ENCODE measurements at places on chromosomes 12 and 14.
A peak's percentile ranks its signal among the peaks of the same experiment; 100 is the strongest.

DNA sequence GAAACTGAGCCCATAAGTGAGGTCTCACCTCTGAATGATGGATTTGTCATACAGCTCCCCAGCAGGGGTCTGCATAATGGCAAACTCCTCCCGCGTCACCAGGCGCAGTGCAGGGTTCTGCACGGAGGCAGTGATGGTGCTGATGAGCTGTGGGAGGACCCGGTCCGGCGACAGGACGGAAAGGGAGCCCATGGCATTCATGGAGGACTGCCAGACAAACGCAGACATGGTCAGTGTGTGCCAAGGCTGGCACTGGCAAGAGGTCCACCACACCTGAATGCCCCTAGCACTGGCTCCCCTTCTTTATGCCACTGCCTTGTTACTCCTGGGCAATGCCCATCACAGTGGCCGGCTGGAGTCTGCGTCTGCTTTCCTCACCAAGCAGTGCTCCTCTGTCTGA is 32.7 kb downstream of the GCN1 start:
- no peak for DNase-seq

- no peak for DNase-seq
Observed at GRCh38 chr14:28494196-28494595, 272.4 kb upstream of the FOXG1 start.

DNA sequence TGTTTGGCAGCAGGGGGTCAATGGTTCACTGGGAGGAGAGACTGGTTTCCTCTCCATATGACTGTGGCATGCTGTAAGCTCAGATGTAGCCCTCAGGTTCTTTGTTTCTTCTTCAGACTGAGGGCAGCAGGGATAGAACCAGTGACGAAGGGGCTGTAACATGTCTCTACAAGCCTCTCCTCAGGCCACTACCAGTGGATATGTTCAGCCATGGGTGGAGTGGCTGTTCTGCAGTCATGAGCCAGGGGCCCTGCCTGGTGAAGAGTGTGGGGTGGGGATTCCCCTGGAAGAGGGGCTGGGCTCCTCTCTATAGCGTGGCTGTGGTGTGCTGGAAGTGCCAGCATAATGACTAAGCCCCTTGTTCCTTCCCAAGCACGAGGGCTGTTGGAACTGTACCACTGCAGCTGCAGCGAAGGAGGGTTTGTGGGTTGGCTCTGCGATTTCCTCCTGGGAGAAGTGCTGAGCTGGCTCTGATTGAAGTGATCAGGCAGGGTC is 55.8 kb downstream of the CMAS start:
- no peak for DNase-seq

DNA sequence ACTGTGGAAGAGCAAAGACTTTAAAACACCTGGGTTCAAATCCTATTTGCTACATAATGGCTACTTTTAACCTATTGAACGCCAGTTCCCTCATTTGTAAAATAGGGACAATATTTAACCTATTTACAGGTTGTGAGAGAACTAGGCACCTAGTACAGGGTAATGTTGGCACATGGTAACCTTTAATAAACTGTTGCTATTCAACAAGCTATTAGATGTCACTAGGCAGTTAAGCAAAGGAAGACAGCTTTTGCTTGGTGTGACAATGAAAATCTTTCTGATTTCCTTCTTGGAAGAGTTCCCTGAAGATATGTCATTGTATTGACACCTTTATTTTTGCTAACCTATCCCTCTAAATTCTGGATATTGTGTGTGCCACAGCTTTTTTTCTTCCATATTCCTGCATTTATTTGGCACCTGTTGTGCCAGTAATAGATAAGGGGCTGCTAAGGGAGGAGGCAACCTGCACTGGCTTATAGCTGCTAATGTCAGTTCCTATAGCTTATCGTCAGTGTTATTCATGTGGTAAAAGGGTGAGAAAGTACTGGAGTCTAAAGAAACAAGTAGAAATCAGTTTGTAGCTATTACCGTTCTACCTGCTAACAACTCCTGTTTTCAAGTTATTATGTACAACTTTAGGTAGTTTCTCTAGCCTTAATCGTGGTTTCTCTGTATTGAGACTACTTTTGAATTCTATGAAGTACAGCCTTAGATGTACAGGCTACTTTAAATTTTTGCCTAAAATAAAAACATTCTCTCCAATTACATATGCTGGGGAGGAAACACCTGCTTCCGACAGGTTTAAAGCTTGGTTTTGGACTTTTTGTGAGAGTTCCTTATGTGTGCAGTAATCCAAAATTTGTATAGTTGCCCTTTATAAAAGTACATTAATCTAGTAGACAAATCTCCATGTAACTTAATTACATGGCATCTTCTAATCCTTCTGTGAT is 24.3 kb downstream of the HIF1A start:
- peak; percentile 52 for DNase-seq

- DNase-seq = no peak
Observed at GRCh38 chr14:50978529-50978871, 34.2 kb upstream of the PYGL start.

GRCh38 chr12:108567406-108568337 is 5.3 kb downstream of the ISCU start:
- no peak for DNase-seq

DNA sequence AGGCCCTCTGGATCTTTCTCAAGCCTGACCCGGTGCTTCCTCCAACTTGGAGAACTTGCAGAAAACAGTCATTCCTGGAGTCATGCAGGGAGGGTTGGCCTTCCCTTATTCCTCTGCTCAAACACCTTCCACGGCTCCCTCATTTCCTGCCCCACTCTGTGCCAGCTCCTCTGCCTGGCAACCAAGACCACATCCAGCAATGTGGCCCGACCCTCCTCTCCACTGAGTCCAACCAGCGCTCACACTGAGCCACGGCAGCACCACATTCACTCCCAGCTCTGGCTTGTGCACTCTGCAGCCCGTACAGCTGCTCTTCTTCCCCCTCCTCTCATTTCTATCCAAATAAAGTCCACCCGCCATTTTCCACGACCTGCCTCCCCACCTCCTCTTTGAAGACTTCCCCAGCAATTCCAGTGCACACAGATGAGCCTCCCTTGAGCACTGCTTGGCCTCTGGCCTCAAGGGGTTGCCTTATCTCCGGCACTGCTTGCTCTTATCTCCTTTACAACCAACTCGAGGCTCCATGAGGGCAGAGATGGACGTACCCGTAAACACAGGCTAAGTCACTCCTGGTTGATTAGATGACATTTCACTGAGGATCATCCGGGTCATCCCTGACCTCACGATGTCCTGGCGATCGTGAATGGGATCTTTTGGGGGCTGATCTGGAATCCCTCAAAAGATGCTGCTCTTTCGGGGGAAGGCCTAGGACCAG is 5.4 kb downstream of the PGF start:
- peak; percentile 74 for DNase-seq

GRCh38 chr14:70708717-70709570 is 67.2 kb downstream of the TTC9 start:
- DNase-seq = no peak

- no peak for DNase-seq
Observed at GRCh38 chr12:46907791-46908190, 82.0 kb upstream of the SLC38A4 start.

DNA sequence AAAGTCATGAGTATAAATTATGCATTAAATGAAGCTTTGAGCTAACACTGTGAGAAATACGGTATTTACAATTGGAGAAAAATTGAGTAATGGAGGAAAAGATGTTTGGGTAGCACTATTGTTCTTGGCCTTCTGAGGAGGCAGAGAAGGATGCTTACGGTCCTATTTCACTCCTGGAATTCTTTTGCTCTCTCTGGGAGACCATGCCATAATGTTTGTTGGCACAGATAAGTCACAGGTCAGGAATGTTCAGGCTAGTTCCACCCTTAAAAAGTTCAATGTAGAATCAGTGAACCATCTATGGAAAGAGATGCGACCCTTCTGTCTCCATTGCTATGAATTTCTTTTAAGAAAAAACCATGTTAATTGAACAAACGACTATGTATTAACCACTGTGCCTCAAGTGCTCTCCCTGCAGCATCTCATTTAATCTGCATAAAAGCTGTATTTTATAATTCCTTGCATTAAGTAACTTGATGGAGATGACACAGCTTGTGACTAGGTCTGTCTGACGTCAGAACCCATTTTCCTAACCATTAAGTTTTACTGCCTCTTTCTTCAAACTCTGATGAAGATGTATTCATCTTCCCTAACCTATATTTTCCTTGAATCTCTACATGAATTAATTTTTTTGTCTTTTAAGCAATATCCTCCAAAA is 9.5 kb downstream of the BATF start:
- no peak for DNase-seq

- DNase-seq = no peak
Observed at GRCh38 chr12:52514471-52515318, 5.5 kb downstream of the KRT5 start.

DNA sequence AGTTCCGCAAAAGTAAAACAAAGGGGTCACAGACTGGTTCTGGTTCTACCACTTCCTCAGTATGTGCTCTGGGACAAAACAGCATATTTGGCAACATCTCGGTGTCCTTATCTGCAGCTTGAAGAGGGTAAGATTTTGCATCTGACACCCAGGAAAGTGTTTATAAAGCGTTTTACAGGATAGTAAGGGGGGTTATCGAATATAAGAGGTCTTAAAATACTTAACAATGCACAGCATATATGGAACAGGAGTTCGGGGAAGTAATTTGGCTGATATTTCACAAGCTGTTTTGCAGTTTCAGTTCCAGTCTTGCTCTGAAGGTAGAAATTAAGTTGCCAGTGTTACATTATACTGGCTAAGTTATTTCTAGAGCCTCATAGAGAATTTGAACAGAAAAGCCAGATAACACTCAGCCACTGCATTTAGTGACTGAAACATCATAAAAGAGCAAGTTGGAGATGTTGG is 904 bp upstream of the MAP4K5 start:
- no peak for DNase-seq

DNA sequence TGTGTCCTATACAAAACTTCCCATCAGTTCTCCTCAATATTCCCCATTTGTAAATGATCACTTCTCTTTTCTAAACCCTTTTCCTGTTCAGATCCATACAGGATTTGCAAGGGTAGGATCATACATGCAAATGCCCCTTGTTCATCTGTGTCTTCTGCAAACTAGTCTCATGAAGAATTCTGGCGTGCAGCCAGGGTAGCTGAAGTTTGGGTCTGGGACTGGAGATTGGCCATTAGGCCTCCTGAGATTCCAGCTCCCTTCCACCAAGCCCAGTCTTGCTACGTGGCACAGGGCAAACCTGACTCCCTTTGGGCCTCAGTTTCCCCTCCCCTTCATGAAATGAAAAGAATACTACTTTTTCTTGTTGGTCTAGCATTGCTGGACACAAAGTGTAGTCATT is 11.3 kb downstream of the C3AR1 start:
- DNase-seq = peak; percentile 16

DNA sequence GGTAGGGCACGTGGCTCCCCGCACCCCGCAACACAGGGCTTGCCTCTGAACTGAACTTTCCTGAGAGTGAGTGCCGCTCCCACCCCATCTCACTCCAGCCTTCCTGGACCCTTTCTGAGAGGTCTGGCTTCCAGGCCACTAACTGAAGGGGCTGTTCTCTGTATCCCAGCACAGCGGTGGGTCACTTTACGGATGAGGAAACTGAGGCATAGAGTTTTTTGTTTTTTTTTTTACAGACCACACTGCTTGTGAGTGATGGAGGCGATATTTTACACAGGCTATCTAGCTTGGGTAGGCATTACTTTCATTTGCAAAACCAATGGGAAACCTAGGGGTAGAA is 1.2 kb upstream of the TGFB3 start:
- no peak for DNase-seq

DNA sequence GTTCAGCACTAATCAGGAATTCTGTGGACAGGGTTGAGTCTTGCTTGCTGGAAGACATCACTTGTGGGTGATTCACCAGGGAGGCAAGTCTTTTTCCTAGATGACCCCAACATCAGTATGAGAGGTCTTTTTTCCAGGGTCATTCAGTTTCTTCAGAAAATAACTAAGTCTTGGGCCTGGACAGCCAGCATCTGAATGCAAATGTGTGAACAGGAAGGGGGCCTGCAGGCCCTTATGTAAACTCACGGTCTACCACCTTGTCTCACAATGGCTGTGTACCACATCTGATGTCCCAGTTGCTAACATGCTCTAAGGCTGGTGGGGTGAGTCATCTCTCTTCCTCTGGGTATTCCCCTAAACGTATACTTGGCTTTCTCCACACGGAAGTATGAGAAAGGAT is 79.2 kb downstream of the HECTD4 start:
- DNase-seq = peak; percentile 14

GRCh38 chr12:117261247-117261646 is 71.0 kb upstream of the FBXO21 start:
- DNase-seq = no peak

GRCh38 chr12:106814714-106815113 is 40.2 kb downstream of the RIC8B start:
- DNase-seq = no peak

DNA sequence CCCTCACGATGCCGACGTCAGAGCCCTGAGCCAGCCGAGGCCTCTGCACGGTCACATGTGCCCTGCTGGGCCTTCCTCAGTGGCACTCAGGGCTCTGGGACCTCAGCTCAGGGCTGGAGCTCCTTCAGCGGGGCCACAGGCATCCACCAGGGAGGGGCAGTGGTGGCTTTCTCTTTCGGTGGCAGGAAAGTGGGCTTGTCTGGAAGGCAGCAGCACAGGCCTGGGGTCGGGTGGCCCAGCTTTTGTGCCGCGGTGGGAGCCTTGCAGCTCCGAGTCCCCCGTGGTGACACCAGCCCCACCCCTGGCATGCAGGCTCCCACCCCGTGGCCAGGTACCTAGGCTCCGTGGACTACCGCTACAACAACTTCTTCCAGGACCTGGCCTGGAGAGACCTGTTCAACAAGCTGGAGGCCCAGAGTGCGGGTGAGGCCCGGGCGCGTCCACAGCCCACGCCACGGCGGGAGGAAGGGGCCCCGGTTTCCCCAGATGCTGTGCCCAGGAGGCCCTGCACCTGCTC is 14.2 kb upstream of the TEX22 start:
- no peak for DNase-seq

DNA sequence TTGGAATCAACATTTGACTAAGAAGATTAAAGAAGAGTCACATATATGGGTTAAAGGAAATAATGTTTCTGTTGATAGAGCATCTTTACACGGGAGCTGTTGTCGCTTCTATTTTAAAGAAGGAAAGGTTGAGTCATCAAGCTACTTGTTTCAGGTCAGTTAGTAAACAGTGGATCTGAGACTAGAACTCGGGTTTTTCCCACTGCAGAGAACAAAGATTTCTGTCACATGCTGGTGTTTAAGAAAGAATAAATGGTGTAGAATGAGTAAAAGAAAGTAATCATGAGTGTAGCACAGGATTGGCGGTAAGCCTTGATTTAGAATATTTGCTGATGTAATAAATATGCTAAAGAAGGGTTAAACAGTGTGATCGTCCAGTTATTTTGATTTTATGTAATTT is 455.5 kb downstream of the AEBP2 start:
- DNase-seq = no peak

GRCh38 chr14:100594625-100594951 is 7.4 kb upstream of the BEGAIN start:
- no peak for DNase-seq

DNA sequence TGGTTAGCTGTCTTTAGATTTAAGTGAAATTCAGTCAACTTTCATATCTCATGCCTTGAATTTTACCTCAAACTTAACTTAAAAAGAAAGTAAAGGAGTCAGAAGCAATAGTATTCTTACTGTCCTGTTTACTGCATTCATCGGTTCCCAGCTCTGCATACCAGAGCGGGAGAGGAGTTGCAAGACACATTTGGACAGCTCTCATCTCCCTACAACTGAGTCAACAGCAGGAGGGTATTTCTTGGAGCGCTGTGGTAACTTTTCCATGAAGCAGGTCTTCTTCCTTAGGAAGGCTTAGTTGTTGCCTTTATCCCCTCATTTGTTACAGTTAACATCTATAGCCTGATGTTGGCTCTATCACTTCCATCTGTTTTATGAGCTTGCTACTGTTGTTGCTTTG is 65.1 kb downstream of the TRMT5 start:
- no peak for DNase-seq

Data from erythroblast (primary cell).